Choroid plexus epithelial cell (primary cell): ENCODE measurements at places on chromosomes 1 and 21.

DNA sequence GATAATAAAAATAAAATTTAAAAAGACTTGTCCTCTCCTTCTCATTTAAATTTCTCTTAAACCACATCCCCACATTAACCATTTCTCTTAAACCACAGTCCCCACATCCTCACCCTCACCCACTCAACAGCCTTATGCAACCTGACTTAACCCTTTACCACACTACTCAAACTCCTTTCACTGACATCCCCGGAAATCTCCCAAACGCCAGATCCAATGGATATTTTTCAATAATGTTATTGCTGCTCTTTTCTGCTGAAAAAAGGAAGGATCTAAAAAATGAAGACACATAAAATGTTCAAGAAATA, 54.2 kb upstream of the EEIG2 start:
- no peak for DNase-seq

GRCh38 chr1:86582161-86582560, 35.3 kb downstream of the CLCA4 start:
- no peak for DNase-seq

GRCh38 chr1:173057984-173058383, 7.2 kb upstream of the TNFSF18 start:
- DNase-seq, result no peak

DNA sequence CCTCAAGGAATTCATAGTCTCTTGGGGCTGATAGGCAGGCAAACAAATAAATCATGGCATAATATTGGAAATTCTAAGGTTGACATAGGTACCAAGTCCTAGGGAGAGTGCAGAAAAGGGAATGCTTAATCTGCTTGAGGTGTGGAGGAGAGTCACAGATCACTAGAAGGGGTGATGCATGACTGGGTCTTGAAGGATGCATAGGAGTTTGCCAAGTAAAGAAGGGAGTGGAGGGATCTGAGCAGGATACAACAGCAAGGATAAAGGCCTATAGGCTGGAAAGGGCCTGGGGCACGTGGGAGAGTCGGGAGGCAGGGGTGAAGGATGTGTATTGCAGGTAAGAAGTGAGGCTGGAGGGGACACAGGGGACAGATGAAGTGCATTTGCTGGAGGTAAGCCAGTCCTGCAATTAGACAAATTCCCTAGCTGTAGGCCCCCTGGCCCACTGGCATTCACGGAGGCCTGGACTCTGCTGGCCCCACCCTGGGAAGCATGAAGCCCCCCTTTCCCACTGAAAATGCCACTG, 15.9 kb downstream of the IGSF21 start:
- DNase-seq, result no peak

- DNase-seq, result no peak
Measured at GRCh38 chr1:58586271-58586670, 9.2 kb upstream of the TACSTD2 start.

DNA sequence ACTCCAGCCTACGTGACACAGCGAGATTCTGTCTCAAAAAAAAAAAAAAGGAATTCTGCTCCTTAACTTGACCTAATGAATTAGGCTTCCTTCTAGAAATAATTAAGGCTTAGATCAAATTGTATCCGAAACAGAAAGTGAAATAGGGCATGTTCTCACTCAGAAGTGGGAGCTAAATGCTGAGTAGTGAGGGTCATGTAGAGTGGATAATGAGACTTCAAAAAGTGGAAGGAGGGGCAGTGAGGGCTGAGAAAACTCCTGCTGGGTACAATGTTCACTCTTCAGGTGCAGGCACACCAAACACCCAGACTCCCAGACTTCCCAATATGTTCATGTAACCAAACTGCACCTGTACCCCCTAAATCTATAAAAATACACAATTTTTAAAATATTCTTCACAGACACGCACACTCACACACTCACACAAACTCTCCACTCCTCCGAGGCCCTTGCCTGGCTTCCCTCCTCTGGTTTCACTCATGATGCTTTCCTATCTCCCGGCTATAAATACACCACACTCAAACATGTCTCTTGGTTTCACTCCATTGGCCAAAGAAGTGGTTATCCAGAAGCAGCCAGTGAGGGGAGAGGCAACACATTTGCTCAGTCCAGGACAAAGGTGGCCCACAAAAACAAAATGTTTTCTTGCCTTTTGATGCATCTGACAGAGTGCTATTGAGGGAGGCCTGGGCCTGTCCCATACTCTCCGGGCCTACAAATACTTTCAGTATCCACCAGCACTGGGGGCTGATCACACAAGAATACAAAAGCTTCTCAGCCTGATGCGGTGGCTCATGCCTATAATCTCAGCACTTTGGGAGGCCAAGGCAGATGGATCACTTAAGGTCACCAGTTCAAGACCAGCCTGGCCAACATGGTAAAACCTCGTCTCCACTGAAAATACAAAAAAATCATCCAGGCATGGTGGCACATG, 249.2 kb downstream of the TOMM20 start:
- no peak for DNase-seq

DNA sequence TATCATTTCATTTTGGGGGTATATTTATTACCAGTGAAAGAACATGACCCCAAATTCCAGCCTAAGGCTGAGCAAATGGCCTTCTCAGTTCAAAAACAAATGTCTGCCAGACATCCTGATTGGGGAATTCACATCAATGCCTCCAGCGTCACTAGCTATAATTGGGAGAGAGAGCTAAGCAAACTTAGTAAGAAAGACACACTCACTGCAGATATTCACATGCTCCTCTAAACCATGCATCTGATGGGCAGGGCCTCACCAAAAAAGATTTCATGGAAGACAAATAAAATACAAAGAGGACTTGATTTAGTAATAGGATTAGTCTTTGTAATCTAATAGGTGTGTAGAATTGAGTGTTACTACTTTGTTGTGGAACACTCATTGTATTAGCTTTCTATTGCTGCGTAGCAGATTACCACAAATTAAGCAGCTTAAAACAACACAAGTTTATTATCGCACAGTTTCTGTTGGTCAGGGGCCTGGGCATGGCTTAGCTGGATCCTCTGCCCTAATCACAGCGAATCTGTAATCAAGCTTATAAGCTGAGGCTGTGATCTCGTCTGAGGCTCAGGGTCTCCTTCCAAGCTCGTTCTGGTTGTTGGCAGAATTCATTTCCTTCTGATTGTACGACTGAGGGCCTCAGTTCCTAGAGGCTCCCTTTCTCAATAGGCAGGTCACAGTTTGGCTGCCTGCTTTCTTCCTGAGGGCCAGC, 243.0 kb downstream of the PBX1 start:
- no peak for DNase-seq

GRCh38 chr1:175803413-175803812, 60.0 kb upstream of the TNR start:
- DNase-seq, result no peak

DNA sequence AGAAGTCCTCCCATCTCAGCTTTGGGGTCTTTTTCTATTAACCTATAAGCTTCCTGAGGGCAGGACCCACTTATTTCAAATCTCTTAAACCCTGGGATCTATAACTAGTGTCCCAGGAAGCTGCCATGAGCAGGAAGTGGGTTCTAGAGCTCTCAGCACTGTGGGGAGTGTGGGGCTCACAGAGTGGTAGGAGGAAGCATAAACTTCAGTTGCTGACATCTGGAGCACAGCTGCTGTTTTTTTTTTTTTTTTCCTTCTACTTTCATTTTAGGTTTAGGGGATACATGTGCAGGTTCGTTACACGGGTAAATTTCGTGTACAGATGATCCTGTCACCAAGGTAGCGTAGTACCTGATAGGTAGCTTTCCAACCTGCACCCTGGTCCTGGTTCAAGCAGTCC, 59.3 kb downstream of the AK4 start:
- peak; percentile 16 for DNase-seq

GRCh38 chr1:54834007-54834541, 33.0 kb upstream of the TTC22 start:
- no peak for DNase-seq

- peak; percentile 100 for DNase-seq
Measured at GRCh38 chr21:29130270-29130969, at the start of gene MAP3K7CL. TSS of gene MAP3K7CL (plus strand) at chr21:29130644. CDS start at chr21:29133345, 2,701 bp downstream.

- DNase-seq, result no peak
Measured at GRCh38 chr1:76477156-76477555, 390.1 kb upstream of the ST6GALNAC5 start.

- no peak for DNase-seq
Measured at GRCh38 chr21:33388188-33388587, 15.0 kb upstream of the IFNGR2 start.

DNA sequence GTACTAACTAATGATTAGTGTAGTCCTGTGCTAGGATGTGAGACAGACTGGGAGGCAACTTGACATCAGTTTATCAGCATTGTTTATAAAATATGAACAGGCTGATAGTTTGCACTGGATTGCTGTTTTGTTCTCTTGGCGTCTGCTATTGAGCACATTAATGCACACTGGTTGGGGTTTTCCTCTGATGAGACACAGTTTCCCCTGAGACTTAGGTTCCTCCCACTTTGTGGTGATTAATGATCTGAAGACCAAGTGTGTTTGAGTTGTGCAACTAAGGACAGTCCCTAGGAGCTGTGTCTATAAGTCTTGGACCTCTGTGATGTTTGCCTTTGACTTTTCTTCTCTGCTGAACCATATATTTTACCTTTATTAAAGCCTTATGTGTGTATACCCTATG, 1015.4 kb downstream of the AMY1C start:
- DNase-seq, result peak; percentile 23

DNA sequence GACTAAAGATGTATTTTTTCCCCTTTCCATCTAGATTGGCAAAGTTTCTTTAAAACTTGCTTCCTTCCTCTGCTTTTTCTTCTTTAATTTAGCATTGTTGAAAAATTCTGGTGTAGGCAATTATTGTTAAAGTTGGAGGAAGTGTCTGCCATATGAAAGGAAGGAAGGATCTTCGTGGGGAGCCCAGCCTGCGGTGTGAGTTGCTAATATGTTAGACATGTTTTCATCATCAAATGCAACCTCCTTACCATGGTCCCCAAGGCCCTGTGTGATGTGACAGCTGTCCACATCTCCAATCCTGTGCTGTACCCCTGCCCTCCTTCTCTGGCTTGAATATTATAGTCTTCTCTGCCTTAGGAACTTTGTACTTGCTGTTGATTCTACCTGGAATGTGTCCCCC, 81.0 kb upstream of the ZBTB18 start:
- no peak for DNase-seq

DNA sequence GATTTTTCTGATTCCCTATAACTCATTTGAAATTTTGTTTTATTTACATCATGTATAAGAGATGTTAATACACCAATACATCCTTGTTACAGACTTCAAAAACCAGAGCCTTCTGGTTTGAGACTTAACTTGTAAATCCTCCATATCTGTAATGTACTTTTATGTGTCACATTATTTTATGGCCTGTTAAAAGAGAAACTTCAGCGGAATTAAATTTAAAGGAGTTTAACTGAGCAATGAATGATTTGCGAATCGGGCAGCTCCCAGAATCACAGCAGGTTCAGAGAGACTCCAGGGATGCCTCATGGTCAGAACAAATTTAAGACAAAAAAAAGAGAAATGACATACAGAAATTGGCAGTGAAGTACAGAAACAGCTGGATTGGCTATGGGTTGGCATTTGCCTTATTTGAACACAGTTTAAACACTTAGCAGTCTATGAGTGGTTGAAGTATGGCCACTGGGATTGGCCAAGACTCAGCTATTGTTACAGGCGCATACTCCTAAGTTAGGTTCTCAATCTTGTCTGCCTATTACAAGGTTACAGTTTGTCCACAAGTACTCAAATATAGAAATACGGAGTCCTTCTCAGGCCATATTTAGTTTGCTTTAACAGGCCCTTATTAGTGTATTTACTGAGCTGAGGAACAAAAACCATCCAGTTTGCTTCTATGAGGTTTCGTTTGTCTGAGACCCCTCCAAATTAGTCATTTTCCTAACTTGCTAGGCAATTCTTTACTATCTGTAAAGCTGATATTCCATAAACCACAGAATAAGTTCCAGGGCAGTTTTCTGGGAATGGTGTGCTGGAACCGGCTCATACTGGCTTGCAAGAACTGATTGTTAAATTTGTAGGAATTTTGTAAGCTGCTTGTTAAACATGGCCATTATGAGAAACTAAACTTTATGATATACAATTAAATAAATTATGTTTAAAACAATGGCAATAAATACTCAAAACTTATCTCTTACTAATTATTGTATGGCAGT, 56.2 kb upstream of the WDR26 start:
- no peak for DNase-seq

- no peak for DNase-seq
Measured at GRCh38 chr1:38152351-38153065, 105.9 kb upstream of the POU3F1 start.

DNA sequence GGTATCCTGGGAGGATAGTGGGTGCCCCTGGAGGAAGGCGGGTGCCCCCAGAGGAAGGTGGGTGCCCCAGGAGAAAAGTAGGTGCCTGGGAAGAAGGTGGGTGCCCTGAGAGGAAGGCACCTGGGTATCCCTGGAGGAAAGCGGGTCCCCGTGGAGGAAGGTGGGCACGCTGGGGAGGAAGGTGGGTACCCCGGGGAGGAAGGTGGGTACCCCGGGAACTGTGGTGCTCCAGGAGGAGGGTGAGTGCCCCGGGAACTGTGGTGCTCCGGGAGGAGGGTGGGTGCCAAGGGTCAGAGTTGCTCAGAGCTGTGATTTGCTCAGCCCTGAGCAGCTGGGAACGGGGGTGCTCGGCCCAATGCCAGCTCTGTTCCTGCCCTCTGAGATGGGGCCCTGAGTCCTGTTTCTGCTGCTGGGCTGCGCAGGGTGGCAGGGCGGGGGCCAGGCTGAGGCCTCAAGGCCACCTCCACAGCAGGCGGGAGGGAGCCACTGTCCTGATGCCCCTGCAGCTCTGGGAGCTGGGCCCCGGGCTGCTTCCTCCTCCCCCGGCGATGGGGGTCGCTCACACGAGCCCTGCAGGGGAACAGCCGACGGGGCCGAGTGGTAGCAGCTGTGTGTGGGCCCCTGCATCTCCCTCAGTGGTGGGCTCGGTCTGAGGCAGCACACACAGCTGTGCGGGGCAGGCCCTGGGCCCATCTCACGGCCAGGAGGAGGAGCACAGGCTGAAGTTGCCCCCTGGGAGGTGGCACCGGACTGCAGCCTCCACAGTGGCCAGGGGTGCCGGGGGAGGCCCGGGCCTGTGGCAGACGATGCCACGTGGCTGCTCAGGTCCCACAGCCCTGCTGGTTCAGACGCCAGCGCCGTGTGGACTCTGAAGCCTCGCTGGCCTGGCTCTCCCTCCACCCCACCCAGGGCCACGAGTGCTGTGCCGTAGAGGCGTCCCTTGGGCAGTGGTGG, 57.4 kb downstream of the SLX9 start:
- no peak for DNase-seq

DNA sequence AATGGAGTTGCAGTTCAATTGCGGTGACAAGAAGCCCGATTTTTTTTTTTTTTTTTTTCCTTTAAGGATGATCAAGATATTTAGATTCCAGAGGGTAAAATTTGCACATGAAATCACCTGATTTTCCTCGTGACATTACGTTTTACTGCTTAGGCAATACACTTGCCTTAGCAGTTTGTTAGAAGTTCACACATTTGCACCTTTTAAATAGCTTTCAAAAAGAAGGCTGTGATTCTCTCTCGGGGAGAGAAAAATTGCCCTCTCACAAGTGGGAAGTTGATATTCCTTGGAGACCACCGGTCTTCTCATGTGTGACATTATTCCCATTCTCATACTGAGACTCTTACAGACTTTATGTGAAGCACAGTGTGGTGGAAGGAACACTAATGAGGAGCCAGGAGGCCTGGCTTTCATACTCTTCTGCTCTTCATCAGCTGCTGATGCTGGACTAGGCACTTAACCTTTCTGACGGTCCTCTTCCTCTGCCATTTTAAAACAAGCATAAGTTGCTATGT, 69.8 kb upstream of the HSPA13 start:
- no peak for DNase-seq
